Panc1 (cell line): ENCODE measurements at places on chromosomes 3 and 15. TPM values are rescaled to one million over a fixed set of nuclear protein-coding genes. Genes with fewer than 3 reads are reported as not detected.
A peak's percentile ranks its signal among the peaks of the same experiment; 100 is the strongest.

DNA sequence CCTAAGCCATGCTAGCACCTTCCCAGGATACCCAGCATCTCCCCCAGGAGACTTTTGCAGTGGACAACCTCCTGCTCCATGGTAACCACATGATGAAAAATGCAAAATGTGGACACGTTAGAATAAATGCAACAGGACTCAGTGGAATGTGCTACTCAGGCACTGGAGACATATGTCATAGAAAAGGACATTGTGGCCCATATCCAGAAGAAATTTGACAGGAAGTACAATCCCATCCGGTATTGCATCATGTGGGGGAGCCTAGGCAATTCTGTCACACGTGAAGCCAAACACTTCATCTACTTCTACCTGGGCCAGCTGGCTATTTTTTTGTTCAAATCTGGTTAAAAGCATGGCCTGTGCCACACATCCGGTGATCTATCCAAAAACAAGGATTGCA, 227.2 kb upstream of the GPR149 start:
- no peak overlapping the region for H3K27ac ChIP-seq
- no peaks in the 10 kb centered on the region for H3K27me3 ChIP-seq
- no peaks in the 10 kb centered on the region for H3K4me1 ChIP-seq
- no peak for DNase-seq
- no peaks in the 10 kb centered on the region for H3K36me3 ChIP-seq
- H3K4me3 ChIP-seq = no peak overlapping the region

- no peak overlapping the region for H3K4me3 ChIP-seq
- H3K27ac ChIP-seq = no peak overlapping the region
- H3K27me3 ChIP-seq = no peaks in the 10 kb centered on the region
Measured at GRCh38 chr3:147130461-147130860, 275.9 kb downstream of the ZIC4 start.

- no peak overlapping the region for H3K27ac ChIP-seq
- no peaks in the 10 kb centered on the region for H3K4me1 ChIP-seq
- no peak overlapping the region for H3K4me3 ChIP-seq
- no peak for DNase-seq
- no peaks in the 10 kb centered on the region for H3K27me3 ChIP-seq
- no peaks in the 10 kb centered on the region for H3K36me3 ChIP-seq
Measured at GRCh38 chr15:27784107-27784506, 315.0 kb downstream of the OCA2 start.

- no peaks in the 10 kb centered on the region for H3K4me1 ChIP-seq
- peaks cover 48% of the 10 kb centered on the region for H3K27me3 ChIP-seq
- H3K36me3 ChIP-seq = no peaks in the 10 kb centered on the region
- H3K4me3 ChIP-seq = no peak overlapping the region
- H3K27ac ChIP-seq = no peak overlapping the region
Measured at GRCh38 chr3:127428344-127428997, 140.6 kb upstream of the PRR20G start.

GRCh38 chr3:172142051-172142863, 102.9 kb downstream of the FNDC3B start:
- H3K4me1 ChIP-seq = peaks cover 82% of the 10 kb centered on the region
- H3K27ac ChIP-seq = peak overlapping the region; percentile 97
- peak; percentile 71 for DNase-seq
- no peaks in the 10 kb centered on the region for H3K36me3 ChIP-seq

DNA sequence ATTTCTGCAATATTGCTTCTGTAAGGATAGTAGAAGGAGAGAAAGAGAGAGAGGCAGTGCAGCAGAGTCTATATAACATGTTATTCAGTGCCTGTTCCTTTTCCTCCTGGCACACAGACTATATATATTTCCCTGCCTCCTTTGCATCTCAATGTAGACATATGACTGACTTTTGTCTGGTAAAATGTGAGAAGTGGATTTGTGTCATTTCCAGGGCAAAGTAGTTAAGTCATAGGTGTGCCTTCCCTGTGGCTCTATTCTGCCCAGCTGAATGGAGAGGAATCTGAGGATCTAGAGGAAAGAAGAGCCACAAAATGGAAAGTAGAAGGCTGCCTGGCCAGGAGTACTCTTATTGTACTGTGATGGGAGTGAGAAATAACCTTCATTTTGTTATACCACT, 54.6 kb upstream of the CADPS start:
- no peak overlapping the region for H3K4me3 ChIP-seq
- H3K36me3 ChIP-seq = no peaks in the 10 kb centered on the region
- no peaks in the 10 kb centered on the region for H3K27me3 ChIP-seq
- no peak overlapping the region for H3K27ac ChIP-seq
- no peaks in the 10 kb centered on the region for H3K4me1 ChIP-seq

ALPK3 gene
- total RNA-seq = 1.0 TPM
